ENCODE measurements at places on chromosomes 2 and 18. TPM values are rescaled to one million over a fixed set of nuclear protein-coding genes. Genes with fewer than 3 reads are reported as not detected.

DNA sequence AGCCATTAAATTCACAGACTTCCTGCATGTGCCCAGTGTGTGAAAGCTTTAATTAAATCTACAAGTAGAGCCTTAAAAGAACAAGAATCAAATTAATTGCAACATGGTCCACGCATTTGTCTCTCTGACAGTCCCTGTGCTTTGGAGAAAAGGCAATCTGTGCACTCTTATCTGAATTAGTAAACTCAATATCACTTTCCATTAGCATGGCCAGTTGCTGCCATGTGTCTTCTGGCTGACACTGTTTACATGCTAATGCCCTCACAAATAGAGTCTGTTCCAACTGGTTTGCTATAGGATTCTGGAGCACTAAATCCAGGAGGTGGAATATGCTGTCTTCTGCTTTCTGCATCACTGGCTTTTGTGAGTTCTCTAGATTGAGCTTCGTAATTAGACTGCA lies 434.5 kb upstream of the RAB12 start:
- no peak for DNase-seq

GRCh38 chr2:48362515-48362914 lies 167.4 kb upstream of the STON1 start:
- no peak for DNase-seq

The GREB1L gene
- 4.3 TPM for total RNA-seq

DNA sequence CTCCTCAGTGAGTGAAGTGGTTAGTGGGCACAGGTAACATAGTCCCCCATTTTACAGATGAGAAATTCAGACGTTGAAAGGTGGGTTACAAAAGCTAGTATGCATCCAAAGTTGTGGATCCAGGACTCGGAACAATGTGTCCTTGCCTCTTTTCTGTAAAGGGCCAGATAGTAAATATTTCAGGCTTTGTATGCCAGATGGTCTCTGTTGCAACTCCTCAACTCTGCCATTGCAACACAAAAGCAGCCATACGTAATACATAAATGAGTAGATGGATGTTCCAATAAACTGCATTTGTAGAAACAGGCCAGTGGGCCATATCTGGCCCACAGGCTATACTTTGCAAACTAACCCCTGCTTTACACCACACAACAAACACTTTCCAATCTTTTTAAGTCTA lies 166.6 kb upstream of the PKDCC start:
- DNase-seq: no peak

DNA sequence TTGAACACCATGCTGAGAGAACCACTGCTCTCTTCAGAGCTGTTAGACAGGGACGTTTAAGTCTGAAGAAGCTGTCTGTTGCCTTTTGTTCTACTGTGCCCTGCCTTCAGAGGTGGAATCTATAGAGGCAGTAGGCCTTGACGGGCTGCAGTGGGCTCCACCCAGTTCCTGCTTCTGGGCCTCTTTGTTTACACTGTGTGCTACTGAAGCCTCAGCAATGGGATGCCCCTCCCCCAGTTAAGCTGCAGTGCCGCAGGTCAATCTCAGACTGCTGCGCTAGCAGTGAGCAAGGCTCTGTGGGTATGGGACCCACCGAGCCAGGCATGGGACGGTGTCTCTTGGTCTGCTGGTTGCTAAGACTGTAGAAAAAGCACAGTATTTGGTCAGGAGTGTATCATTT lies 162.3 kb upstream of the NXPH2 start:
- DNase-seq: no peak

- no peak for DNase-seq
Observed at GRCh38 chr18:36469461-36469860, 171.9 kb downstream of the FHOD3 start.

The SETBP1 gene
- total RNA-seq: 7.8 TPM

DNA sequence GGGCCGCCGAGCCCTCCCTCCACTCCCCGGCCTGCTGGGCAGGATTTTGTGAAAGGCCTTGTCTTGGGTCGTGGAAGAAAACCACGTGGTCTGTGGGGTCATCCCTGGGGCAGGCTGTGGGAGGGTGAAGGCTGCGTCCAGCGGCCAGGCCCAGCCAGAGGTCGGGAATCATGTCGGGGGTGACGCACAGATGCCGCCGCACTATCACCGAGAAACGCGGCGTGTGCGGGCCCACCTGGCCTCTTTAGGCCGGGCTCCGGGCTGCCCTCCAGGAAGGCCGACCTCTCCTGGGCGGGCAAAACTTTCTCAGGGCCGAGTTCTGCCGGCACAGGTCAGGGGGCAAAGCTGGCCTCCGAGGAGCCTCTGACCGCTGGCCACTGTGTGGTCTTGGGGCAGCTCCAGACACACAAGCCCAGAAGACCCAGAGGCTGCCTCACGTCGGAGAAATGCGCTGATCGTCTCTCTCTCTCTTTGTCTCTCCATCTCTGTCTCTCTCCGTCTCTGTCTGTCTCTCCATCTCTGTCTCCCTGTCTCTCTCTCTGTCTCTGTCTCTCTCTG lies 28.4 kb downstream of the NFATC1 start:
- no peak for DNase-seq

GRCh38 chr18:71760541-71760940 lies 783.6 kb downstream of the CBLN2 start:
- no peak for DNase-seq

GRCh38 chr2:169362894-169363559 lies 693 bp upstream of the LRP2 start:
- DNase-seq: no peak

The MYO7B gene
- 13.0 TPM for total RNA-seq
